ENCODE measurements at places on chromosomes 16 and 17.
A peak's percentile ranks its signal among the peaks of the same experiment; 100 is the strongest.

DNA sequence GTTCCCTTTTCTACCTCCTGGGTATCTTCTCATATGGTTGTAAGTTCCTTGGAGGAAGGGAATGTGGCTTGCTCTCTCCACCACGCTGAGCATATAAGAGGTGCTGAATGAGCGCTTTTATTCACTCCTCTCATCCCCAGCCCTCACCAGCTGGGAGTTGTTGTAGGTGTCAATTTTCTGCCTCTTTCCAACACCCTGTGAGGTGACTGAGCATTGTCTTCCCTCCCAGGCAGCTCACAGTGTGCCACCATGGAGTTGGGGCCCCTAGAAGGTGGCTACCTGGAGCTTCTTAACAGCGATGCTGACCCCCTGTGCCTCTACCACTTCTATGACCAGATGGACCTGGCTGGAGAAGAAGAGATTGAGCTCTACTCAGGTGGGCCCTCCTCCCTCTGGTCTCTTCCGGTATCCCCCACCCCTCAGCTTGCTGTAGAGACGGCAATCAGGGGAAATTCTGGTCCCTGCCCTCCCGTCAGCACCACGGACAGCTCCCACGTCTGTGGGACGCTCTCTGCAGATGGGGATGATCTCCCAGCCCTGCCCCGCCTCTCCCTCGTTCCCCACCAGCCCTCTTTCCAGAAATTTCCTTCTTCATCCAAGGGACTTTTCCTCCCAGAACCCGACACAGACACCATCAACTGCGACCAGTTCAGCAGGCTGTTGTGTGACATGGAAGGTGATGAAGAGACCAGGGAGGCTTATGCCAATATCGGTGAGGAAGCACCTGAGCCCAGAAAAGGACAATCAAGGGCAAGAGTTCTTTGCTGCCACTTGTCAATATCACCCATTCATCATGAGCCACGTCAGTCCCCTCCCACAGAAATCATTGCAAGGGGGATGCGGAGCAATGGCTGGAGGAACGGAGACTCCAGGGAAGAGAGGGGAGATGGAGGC, 18.3 kb downstream of the CIITA start:
- no peak for DNase-seq

GRCh38 chr17:41315204-41315794, at the start of gene KRTAP17-1:
Gene KRTAP17-1 (minus strand): TSS chr17:41315710. CDS start chr17:41315650, 60 bp downstream.
- DNase-seq: no peak

GRCh38 chr16:70736465-70737376, 50.9 kb upstream of the MTSS2 start:
- no peak for DNase-seq

DNA sequence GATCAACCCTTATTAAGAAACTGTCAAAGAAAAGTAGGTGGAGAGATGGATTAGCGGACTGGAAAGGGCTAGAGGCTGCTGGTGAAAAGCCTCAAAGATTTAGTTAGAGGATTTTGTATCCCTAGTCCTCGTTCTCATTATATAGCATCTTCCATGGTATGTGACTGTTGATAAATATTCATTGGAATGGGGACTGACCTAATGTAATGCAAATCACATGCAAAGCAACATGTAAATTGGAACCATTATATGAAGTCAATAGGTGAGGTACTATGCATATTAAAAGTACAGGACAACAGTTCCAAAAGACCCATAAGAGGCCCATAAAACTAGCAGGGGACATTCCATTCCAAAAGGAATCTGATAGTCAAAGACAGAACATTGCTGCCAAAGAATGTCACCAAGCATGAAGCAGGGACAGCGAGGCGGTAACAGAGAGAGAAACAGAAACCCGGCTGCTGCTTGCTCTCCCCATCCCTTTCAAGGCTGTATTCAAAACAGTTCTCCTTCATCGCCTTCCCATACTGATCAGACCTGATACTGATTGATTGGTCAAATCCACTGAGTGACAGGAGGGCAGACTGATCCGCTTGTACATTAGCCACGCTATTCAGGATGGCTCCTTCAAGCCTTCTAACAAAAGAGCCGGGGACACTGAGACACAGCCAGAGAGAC, 44.5 kb downstream of the SOX9 start:
- DNase-seq: no peak

DNA sequence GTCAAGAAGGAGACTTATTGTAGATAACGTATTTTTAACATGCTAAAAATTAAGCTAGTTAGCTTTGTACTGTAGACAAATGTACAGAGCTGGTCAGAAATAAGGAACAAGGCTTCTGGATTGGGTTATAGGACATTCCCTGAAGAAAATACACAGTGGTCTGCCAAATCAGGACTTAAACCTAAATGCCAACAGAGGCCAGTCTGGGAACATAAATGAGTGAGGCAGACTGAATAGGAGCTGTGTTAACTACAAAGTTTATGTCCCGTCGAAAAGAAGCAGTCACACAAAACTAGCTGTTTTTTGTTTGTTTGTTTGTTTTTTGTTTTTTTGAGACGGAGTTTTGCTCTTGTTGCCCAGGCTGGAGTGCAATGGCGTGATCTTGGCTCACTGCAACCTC, 120.4 kb upstream of the C17orf78 start:
- DNase-seq: no peak

DNA sequence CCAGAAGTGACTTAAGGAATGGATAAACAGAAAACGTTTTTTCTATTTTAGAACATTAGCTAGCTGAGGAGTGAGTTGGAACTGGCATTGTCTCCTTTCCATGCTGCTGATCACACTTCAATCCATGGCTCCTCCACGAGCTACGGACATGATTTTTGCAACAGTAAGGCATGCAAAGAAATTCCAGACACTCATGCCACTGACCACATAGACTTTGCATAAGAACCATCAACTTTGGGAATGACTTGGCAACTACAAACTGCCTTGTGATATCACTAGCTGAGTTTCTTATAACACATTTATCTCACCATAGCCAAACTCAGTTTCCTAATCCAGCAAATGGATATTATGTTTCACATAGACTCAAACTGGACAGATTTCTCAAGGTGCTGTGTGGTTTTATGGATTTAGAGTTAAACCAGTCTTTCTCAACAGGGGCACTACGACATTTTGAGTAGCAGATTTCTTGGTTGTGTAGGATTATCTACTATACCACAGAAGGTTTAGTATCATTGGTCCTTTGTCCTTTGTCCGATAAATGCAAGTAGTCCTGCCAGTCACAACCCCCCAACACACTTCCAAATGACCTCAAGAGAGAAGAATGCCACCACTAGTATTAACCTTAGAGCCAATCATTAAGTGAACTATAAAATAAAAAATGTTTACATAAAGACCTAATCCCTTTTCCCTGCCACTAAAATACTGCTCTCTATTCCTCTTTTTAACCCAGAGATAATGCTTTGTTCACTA, 48.3 kb upstream of the C17orf78 start:
- DNase-seq: no peak

DNA sequence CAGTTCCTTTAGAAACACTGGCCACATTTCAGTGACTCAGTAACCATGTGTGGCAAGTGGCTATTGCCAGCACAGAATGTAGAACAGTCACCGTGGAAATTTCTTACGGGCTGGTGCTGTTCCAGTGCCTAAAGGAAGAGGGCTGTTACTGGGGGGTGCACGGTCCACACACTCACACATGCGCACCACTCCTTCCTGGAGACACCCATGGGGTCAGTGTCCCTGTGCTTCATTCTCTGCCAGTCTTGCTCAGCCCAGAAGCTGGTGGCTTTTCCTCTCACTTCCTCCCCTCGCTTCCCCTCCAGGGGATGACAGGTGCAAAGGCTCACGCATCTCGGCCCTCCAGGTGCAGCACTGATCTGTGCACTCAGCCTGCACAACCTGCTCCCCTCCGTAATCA, 115.6 kb downstream of the CCDC182 start:
- DNase-seq: no peak

GRCh38 chr17:13601776-13602551, at the start of gene HS3ST3A1:
Gene HS3ST3A1 (minus strand): TSS chr17:13601929. CDS start chr17:13601129, 800 bp downstream.
- no peak for DNase-seq

DNA sequence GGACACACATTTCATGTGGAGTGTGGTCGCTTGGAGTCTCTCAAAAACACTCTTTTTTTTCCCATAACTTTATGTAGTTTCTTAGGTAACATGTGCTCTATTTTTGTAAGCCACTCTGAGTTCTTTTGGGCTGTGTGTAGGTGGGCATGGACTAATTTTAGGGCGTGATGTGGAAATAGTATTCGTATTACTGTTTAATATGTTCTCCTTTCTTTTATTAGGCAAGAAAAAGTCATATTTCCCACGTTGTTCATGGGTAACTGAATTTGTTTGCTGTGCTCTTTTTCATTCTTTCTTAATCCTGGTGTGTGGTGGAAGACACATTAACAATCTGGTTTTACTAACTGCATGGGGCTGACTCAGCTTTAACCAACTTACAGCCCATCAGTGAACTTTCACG, 27.4 kb downstream of the NDEL1 start:
- DNase-seq: no peak

DNA sequence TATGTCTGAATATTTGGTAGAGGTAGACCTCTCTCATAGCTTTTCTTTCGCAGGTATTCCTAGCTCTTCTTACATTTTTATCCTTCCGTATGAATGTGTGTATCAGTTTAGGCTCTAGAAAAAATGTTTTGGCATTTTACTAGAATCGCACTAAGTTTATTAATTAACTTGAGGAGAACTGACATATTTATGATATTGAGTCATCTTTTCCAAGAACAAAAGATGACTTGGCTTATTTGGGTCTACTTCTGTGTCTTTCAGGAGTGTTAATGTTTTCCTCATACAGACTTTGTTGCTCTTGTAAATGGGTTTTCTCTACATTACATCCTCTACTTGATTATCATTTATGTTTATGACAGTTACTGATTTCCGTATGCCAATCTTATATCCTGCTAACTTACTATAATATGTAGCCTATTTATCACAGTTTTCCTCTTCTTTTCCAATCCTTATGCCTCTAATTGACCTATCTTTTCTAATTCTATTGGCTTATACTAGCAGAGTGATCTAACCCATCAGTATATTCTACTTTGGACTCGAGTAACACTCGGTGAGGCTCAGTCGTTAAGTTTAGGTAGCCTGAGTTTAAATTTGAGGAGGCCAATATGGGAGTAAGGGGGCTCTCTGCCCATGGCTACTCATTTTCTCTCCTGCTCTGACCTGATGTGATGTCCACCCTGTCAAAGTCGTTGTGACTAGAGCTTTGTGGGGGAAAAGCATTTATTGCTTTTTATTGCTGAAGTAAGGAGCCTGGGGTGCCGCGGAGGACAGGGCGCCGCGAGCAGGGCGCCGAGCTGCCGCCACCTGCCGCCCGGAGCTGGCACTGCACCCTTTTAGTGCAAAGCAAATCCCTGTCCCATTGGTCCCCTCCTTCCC, 20.0 kb downstream of the ST6GALNAC1 start:
- DNase-seq: peak; percentile 75

GRCh38 chr17:17150448-17150800, 55.7 kb downstream of the PLD6 start:
- no peak for DNase-seq

DNA sequence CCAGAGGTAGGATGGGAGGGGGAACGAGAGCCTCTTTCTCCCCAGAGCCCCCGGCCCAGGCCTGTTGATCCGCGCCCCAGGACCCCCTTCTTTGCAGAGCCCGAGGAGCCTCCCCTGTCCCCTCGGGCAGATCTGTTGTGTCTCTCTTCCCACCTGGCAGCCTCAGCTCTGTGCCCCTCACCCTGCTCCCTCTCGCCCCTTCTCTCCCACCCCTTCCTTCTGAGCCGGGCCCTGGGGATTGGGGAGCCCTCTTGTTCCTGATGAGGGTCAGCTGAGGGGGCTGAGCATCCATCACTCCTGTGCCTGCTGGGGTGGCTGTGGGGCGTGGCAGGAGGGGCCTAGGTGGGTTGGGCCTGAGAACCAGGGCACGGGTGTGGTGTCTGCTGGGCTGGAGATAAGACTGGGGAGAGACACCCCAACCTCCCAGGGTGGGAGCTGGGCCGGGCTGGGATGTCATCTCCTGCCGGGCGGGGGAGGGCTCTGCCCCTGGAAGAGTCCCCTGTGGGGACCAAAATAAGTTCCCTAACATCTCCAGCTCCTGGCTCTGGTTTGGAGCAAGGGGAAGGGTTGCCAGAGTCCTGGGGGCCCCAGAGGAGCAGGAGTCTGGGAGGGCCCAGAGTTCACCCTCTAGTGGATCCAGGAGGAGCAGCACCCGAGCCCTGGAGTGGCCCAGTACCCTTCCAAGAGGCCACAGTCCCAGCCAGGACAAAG, 65.4 kb downstream of the MRC2 start:
- DNase-seq: no peak

DNA sequence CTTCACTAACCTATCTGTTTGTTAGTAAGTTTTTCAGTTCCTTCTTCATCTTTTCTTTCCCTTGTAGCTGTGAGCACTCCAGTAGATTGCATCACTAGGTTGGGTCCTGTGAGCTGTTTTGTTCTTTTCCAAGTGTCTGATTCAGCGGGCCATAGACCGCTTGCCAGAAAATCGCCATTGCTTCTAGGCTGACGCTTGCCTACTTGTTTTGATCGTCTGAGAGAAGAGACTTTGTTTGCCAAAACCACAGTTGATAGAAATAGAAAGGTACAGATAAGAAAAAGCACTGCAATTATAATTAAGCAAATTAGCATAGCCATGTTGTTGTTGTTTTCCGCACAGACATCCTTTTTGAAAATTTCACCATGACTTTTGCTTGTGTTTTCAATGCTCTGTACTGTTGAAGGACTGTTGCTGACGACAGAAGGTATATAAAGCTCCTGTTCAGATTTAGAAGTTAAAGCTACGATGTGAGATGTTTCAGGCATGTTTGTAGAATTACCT, 3.1 kb downstream of the EVI2A start:
- DNase-seq: no peak

- no peak for DNase-seq
Observed at GRCh38 chr16:69270831-69271230, 40.3 kb upstream of the VPS4A start.

DNA sequence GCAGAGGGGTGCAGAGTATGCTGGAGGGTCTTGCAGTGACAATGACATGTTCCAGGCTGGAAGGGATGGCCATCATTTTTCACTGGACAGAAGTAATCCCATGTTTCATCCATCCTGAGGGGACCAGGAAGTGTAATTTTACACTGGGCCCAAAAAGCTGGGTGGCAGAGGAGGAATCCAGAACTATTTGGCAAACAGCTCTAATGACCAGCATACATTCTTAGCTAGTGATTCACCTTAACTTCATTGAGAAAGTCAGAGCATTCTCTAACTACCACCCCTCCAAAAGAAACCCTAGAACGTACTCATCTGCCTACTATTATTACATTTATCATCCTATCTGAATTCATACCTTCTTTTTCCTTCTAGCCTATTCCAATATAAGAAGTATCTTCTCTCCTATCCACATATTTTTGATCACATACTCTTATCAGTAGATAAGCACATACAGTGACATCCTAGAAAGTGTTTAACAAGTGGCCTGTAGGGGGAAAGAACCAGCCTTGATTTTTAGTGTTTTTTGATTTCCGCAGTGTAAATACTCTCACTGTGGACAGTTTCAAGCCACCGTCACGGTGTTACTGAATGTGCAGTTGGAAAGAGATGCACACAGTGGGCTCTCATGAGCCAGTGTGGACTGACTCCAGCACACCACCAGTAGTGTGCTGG, 118.1 kb downstream of the FTO start:
- no peak for DNase-seq

GRCh38 chr17:77829843-77830799, 128.4 kb upstream of the TNRC6C start:
- DNase-seq: no peak

- DNase-seq: no peak
Observed at GRCh38 chr17:32289471-32290070, 23.9 kb downstream of the RHBDL3 start.

Data from stimulated activated CD4-positive, alpha-beta T cell treated with anti-CD3 and anti-CD28 coated beads, Interleukin-1b, Interleukin-23, amount 100 ng/mL, for 24 hours (primary cell).